NCI-H1105 treated with DMSO at 0.1 percent for 48 hours (cell line): ENCODE measurements at places on chromosomes 16 and 17.

DNA sequence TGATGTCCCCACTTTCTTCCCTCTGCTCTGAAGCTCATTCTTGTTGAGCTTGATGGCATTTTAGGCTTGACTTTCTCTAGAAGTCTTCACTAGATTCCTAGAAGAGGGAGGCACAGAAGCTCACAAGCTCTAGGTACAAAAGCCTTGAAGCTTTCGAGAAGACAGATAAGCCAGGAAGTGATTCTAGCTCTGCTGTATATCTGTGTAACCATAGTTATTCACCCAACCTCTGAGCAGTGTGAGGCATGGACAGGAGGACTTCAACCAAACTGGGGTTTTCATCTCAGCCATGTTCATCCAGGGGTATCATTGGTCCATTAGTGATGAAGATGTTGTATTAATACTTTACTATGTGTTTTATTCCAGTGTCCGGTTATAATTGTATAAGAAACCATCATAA, 299.7 kb downstream of the CDH13 start:
- no peak for DNase-seq

GRCh38 chr17:31594416-31594815, 202.9 kb downstream of the RAB11FIP4 start:
- DNase-seq, result no peak

- DNase-seq, result no peak
Observed at GRCh38 chr17:72514891-72515290, 394.1 kb downstream of the SOX9 start.

DNA sequence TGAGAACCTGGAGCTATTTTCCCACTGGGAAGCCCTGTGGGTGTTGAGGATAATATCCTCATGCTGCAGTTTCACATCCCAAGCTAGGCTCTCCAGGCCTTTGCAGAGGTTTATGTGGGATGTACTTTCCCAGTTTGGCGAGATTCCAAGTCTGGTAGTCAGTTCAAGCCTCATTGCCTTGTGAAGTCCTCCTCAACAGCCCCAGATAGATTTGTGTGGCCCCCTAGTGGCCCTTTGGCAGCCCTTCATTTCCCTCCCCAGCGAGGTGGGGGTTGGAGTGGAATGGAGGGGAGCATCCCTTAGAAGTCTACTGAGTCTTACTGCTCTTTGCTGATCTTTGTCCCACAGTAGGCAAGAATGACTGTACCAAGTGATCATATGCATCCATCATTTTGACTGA, 137.9 kb downstream of the CDH11 start:
- DNase-seq, result peak; percentile 25

GRCh38 chr17:67509390-67510287, 132.6 kb downstream of the PITPNC1 start:
- DNase-seq, result no peak

DNA sequence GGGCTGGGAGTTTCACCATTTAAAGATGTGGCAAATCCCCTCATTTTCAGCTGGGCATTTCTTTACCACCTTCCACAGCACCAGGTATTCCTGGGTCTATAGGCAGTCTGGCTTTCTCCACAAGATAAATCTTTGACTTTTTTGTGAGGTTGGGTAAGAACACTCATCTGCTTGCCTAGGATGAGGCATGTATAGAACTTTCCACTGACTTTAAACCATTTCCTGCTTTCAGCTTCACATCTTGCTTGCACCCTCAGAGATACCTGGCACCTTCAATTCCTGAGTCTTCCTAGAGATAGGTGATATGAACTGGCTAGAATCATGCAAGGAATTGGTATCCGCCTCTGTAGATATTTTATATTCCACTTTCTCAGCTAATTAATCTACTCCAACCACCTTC, 27.9 kb downstream of the SMURF2 start:
- no peak for DNase-seq

DNA sequence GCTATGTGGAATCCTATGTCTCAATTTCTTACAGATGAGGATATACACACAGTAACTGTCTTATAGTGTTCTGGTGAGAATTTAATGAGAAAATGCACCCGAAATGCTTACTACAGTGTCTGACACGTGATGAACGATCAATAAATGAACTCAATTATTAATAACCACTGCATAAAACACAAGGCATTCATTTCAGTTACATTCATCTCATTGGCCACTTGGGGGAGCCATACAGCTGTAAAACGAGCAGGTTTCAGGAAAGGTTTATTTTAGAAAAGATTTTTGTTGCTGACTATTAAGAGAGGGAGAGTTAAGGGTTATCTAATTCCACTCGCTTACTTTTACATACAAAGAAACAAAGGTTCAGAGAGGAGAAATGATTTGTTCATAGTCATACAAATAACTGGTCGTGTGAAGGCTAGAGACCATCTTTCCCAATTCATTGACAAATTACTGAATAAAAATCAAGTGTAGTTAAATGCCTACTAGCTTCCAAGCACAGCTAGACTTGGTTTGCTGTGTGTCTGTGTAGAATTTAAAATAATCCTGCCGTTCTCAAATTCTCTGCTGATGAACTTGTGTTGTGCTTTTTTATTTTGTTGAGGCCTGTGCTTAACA, 160.1 kb downstream of the MAP2K4 start:
- peak; percentile 48 for DNase-seq

DNA sequence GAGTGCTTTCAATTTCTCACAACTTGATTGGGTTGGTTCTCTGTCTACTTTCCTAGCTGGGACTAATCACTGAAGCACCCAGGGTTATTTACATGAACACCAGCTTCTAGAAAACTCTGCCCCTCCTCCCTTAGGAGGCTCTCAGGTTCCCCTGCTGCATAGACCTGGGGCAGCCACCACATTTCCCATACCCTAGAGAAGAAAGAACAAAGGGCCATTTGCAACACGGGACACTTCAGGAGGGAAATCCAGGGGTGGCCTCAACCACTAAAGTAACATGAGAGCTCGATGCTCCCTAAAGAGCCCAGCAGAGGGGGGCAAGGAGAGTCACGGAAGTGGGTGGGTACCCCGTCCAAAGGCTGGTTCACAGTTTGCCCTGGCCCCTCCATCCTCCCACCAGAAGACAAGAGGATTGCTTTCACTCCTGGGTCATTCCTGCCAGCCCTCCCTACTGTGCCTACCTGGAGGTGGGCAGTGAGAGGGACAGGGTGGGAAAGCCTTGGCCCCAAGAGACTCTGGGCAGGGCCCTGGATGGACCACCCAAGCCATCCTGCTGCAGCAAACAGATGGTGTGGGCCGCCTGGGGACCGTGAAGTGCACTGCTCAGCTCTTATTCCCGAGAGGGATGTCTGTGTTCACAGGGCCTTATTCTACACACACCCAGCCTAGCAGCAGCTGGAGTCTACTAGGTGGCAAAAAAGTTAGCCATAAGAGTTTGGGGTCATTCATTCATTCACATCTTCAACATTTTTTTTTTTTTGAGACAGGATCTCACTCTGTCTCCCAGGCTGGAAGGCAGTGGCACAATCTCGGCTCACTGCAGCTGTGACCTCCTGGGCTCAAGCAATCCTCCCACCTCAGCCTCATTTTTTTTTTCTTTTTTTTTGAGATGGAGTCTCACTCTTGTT, 392.1 kb downstream of the SOX9 start:
- no peak for DNase-seq

DNA sequence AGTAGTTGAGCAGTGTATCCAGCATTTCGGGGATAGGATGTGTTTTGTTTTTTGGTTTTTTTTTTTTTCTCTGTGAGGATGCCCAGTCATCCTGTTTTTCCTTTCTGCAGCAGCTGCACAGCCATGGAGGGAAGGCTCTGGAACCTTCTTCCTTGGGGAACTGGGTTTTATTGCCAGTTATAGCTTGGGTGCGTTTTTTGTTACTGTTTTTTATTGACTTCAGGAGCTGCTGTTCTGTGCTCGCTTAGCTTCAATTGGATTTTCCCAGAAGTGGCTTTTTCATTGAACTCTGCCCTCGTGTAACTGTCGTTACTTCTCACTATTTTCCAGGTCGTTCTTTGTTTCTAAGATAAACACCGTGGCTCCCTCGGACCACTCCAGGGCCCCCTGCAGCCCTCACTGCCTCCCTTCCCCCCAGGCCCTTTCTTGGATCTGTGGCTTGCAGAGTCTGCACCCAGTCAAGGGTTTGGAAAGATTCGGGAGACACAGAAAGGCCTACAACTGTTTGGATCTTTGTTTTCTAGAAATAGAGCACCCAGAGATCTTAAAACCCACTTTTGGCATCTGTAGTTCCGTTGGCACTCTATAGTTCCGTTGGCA, 119.7 kb upstream of the CACNG5 start:
- DNase-seq, result no peak

DNA sequence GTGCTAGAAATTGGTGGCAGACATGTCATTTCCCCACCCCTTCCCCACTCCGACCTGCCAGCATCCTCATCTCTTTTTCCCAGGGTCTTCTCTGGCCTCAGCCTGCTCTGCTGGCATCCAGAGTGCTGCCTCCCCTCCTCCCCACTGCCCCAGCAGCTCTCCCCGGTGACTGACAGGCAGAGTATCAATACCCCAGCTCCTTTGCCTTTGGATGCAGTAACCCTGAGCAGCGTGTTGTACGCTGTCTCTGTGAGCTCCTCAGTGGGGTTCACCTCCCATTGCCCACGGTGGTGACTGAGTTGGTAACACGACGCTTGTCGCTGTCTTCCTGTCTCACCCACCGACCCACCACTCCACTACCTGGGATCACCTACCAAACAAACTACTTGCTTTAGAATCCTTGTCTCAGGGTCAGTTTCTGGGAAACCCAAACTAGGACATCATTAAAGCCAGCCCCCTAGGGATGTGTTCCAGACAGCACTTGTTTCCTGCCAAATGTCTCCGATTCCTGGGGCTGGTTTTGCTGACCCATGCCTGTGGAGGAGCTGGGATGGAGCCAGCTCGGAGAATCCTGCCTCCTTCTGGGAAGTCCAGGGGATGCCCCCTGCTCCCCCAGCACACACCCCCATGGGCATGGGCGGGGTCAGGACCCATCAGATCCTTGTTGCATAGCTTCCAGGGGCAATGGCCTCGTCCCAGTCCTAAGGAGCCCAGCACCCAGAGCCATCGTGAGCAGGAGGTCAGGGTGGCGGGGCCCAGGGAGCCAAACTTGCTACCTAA, 8.3 kb upstream of the SBK1 start:
- no peak for DNase-seq

DNA sequence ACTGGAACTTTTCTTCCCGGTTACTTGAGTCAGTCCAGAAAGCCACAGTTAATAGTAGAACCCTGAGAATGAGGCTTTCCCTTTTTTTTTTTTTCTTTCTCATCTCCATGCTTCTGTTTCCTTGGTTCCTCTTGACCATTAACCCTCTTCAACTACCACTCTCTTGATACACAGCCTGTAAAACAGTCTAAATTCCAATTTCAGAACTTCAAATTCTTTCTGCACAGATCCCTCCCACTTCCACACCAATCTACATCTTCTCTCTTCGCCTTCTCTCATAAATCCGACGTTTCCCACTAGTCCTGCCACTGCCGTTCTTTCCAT, 588 bp downstream of the METTL16 start:
- no peak for DNase-seq
